ENCODE measurements at places on chromosomes 3 and 15.

GRCh38 chr3:125194061-125194848 lies 18.3 kb downstream of the SLC12A8 start:
- no peak for DNase-seq

DNA sequence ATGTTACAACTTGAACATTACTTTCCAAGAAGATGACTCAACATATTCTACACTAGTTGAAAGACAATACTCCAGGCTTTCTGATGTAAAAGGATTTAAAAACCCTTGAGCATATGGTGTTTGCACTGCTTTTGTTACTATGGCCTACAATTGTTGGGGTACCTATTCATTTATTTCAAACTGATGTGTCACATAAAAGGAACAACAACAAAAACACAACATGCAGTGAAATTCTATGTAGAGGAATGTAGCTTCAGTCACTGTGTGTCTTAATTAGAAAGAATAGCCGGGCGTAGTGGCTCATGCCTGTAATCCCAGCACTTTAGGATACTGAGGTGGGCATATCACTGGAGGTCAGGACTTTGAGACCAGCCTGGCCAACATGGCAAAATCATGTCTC lies 1.6 kb downstream of the SPATA16 start:
- no peak for DNase-seq

DNA sequence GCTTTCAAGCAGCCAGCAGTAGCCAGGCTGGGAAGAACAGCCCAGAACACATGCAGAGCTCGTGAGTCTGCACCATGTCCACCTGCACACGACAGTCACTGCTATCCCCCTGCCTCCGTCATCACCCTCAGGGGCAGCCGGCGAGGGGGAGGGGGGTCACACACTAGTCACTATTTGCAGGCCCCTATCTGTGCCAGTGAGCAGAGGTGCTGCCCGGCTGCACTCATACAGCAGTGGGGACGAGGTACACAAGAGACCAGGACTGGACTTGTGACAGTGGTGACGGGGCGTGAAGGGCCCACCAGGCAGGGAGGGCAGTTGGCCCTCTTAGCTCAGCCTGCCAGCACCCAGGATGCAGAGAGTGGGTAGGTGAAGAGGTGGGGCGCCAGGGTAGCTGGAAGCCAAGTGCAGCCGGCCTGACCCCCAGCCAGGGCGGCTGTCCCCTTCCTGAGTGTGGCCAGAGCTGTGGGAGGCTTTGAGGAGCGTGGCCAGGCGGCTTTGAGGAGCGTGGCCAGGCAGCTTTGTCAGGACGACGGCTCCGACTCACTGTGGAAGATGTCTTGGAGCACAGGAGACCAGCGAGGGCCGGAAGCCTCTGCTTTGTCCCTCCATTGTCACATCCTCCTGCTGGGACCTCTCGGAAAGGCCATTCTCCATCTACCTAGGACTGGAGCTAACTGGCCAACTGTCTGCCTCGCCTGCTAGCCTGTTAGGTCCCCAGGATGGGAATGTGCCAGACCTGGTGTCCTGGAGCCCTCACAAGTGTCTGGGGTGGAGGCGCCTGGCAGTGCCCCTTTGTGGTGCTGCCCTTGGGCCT lies 52.1 kb upstream of the FGD5 start:
- no peak for DNase-seq

- no peak for DNase-seq
These were observed 14.8 kb downstream of the PIK3R4 start for GRCh38 chr3:130731817-130732216.

DNA sequence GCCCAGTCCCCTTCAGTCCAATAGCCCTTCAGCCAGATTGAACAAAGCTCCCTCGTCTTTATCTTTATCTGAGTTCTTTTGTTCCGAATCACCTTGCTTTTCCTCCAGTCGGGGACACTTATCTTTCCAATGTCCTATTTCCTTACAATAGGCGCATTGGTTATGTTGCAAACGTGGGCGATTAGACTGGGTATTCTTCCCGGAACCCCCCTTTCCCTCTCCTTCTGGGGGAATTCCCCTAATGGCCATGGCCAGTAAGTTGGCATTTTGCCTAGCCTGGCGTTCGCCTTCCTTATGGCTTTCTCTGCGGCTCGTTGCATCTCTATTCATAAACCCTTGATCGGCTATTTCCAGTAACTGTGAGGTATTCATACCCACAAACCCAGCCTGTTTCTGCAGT lies 82.2 kb upstream of the VEPH1 start:
- no peak for DNase-seq

DNA sequence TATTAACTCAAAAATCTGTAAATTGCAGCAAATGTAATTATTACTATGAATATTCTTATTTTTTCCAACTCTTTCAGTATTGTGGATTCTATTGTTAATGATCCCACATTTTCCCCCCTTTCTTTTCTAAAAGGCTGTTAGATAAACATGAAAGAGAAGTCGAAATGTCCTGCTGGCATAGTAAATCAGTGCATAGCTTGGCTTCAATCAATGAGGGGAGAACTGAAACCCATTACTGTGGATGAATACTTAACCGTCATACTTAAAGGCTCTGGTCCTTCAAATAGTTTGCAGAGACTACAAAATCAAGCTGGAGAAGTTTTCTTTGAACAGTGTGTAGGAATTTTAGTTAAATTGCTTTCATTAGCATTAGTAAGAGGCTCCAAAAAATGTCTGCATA lies 667.9 kb downstream of the CADM2 start:
- DNase-seq = no peak

GRCh38 chr3:133377396-133377795 lies 22.5 kb upstream of the BFSP2 start:
- no peak for DNase-seq

GRCh38 chr3:54262541-54262940 lies 140.2 kb downstream of the CACNA2D3 start:
- no peak for DNase-seq

DNA sequence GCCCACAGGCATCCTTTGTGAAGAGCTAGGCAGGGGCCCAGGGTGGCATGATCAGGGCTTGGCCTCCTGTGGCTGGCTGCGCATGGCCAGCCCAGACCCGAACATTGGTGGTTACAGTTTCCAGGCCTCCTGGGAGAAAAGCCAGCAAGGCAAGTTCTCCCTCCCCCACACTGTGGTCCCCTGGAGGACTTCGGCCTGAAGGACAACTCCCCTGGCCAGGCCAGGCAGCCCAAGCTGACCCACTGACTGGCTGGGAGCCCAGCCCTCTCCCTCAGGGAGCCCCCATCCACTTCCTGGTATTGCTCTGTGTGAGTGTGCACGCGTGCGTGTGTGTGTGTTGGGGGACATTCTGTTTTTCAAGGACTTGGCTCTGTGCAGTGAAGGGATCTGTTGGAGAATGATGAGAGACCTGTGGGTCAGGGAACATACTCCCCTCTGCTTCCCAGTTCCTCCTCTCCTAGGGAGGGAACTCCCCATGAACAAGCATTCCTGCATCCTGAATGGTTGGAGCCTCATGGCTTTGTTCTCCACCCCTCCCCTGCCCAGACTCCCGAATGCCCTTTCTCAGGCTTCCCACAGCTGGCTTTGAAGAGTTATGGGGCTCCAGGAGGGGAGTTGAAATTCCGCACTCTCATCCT lies 29.5 kb downstream of the CORO2B start:
- DNase-seq = no peak

DNA sequence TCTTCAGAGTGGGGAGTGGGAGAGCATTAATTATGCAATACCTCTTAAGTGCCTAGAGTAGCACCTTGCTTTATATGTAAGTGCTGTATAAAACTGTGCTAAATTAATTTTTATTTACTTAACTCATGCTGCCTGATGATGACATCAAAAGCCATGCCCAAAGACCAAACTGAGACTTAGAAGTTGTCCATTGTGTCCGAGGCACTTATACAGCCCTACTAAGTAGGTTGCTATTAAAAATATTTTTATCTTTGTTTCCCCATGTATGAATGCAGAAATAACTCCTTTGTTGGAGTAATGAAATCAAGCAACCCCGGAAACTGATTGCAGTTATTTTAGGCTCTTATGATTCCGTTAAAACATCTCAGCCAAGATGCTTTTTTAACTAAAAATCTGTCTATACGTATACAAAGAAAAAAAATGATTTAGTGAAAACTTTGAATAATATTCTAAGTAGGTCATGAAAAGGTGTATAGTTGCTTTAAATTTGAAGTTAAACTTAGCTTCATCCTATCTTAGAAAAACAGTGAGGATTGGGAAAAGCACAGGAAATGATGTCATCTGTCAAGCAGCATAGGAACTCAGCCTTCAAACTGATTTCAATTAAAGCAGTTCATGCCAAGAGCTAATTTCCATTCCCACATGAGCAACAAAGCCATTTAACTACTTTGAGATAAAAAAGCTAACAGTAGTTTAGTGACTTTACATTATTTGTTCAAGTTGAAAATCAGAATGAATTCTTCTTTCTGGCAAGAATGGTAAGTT lies 43.0 kb downstream of the FBN1 start:
- no peak for DNase-seq

Data from stimulated activated CD4-positive, alpha-beta T cell treated with anti-CD3 and anti-CD28 coated beads, TNF-alpha, amount 100 ng/mL, for 4 hours (primary cell).